ENCODE measurements at places on chromosomes 12 and 14. TPM values are rescaled to one million over a fixed set of nuclear protein-coding genes. Genes with fewer than 3 reads are reported as not detected.

METTL3 gene
- 74.4 TPM for total RNA-seq

TCL1B gene
- total RNA-seq = not detected

NYNRIN gene
- total RNA-seq = 171 TPM

DLGAP5 gene
- total RNA-seq = 24.5 TPM

DNA sequence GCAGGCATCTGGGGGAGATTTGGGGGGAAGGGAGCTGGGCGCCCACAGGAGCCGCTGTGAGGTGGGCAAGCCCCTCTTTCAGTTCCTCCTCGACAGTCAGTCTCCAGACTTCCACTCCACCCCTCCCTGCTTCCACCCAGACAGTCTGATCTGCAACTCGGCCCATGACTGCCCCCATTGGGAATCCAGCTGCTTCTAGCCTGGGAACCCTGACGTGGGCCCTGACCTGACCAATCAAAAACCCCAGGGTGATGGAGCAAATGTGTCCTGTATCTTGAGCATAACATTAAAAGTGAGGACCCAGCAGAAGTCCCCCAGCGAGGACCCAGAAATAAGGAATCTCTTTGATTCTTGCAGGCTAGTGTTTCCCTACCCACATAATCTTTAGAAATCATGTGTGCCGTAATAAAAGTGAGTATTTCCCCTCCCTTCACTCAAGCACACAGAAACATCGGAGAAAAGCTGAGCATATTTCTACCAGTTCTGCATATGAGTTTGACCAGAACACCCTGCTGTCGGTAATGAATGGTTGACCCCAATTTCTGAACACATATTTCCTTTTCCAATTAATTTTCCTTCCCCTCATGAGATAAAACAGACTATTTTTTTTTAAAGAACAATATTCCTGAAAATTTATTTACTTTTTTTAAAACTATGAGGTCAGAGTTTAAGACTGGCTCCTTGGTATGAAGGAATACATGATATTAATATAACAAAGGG lies 6.4 kb downstream of the SSH1 start:
- peaks cover 46% of the 10 kb centered on the region for H3K36me3 ChIP-seq
- peak overlapping the region; percentile 69 for H3K27ac ChIP-seq
- H3K27me3 ChIP-seq = no peaks in the 10 kb centered on the region
- H3K4me1 ChIP-seq = peaks cover 33% of the 10 kb centered on the region
- no peak for DNase-seq

DNA sequence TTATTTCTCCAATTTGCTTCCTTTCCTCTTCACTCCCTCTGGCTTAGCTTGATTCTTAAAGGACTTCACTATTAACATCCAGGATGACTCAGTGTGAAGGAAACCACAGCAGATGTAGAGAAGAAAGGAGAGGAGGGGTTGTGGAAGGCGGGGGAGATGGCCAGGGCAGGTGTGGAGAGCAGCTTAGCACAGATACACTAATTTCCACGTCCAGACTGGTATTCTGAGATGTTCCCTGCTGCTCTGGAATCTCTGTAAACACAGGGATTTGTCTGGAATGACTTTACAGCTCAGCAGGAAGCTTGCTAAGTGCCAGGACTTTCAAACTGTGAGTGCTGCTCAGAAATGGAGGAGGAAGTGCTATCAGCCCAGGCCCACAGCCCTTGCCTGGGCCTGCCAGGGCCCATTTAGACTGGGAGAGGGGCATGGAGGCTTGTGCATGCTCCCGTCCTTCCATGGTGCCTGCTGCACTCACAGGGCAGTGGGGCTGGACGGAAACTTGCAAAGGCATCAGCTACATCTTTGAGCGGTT lies 202.5 kb upstream of the DDHD1 start:
- peak overlapping the region; percentile 1 for H3K27ac ChIP-seq
- H3K4me1 ChIP-seq = peaks cover 21% of the 10 kb centered on the region
- no peak overlapping the region for H3K4me3 ChIP-seq
- H3K27me3 ChIP-seq = no peaks in the 10 kb centered on the region
- no peaks in the 10 kb centered on the region for H3K36me3 ChIP-seq

GRCh38 chr14:30657606-30658163 lies 35.6 kb downstream of the SCFD1 start:
- no peaks in the 10 kb centered on the region for H3K4me1 ChIP-seq
- DNase-seq = no peak
- no peaks in the 10 kb centered on the region for H3K27me3 ChIP-seq
- H3K4me3 ChIP-seq = no peak overlapping the region

DNA sequence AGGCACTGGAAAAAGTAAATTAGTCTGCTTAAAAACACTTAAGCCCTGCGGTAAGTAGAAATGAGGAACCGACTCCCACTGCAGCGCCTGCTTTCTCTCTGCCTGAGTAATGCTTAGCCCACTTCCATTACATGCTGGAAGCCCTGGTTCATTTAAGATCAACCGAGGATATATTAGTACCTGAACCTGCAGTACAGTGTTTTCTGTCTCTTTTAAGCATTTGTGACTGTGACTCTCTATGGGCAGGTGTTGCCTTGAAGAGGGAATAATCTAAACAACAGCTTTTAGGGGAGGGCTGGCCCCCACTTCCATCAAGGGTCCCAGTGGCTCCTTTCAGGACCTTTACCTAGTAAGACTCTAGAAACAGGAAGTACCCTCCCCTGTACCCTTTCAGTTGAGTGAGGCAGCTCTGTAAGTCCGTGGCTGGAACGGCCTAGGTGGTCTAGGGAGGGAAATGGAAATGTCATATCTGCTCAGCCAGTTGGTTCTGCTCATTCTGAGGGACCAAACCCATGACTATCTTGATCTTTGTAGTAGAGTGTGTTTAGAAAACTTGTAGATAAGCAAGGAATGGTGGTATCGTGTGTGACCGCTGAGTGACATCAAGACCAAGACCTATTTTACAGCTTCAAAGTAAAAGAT lies 56.2 kb downstream of the FNTB start:
- no peak for DNase-seq
- H3K27me3 ChIP-seq = no peaks in the 10 kb centered on the region
- H3K27ac ChIP-seq = peak overlapping the region; percentile 35

- peak overlapping the region; percentile 27 for H3K27ac ChIP-seq
- H3K4me3 ChIP-seq = no peak overlapping the region
- H3K36me3 ChIP-seq = no peaks in the 10 kb centered on the region
- no peaks in the 10 kb centered on the region for H3K27me3 ChIP-seq
- DNase-seq = no peak
Measured at GRCh38 chr14:96516351-96516750, 14.2 kb downstream of the PAPOLA start.

DNA sequence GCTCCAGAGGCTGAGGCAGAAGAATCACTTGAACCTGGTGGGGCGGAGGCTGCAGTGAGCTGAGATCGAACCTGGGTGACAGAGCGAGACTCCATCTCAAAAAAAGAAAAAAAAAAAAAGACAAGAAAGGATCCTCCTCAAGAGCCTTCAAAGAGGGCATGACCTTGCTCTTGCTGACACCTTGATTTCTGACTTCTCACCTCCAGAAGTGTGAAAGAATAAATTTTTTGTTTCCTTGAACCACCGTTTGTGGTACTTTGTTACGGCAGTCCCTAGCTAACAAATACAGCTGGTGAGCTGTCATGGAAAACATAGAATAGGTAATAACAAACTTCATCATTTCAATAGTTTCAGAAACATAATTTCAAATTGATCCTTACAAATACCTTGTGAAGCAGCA lies 1.9 kb upstream of the ACTR10 start:
- DNase-seq = no peak
- H3K27me3 ChIP-seq = peaks cover 16% of the 10 kb centered on the region
- H3K36me3 ChIP-seq = no peaks in the 10 kb centered on the region
- no peak overlapping the region for H3K27ac ChIP-seq
- H3K4me3 ChIP-seq = no peak overlapping the region

- peaks cover 15% of the 10 kb centered on the region for H3K27me3 ChIP-seq
- H3K27ac ChIP-seq = no peak overlapping the region
- H3K4me3 ChIP-seq = no peak overlapping the region
Measured at GRCh38 chr12:108260039-108260438, 79.1 kb downstream of the CMKLR1 start.

DNA sequence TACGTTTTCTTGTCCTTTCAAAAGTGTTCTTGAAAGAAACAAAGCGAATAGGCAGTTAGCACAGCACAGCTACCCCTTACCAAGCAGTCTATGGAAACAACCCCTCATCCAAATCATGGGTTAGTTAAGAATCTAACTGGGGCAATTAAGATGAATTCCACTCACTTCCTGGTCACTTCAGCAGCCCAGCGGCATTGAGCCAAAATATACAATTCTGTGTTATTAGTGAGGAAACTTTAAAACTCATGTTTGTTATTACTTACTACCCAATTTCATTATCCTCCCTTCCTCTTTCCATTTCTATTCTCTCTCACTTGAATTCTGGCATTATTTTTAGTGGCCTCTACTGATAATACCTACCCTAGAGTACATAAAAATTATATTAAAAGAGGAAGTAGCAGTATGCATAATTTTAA lies 121.4 kb downstream of the PPHLN1 start:
- no peak overlapping the region for H3K4me3 ChIP-seq
- no peaks in the 10 kb centered on the region for H3K27me3 ChIP-seq
- H3K4me1 ChIP-seq = peaks cover 17% of the 10 kb centered on the region
- peak overlapping the region; percentile 70 for H3K27ac ChIP-seq
- peaks cover 62% of the 10 kb centered on the region for H3K36me3 ChIP-seq
- DNase-seq = no peak

- no peaks in the 10 kb centered on the region for H3K27me3 ChIP-seq
- peak overlapping the region; percentile 60 for H3K27ac ChIP-seq
Measured at GRCh38 chr14:68650404-68650994, 142.4 kb downstream of the ZFP36L1 start.

GRCh38 chr12:93857991-93858447 lies 180.8 kb downstream of the CRADD start:
- H3K27me3 ChIP-seq = no peaks in the 10 kb centered on the region
- peaks cover 18% of the 10 kb centered on the region for H3K4me1 ChIP-seq
- DNase-seq = no peak
- no peak overlapping the region for H3K4me3 ChIP-seq
- no peak overlapping the region for H3K27ac ChIP-seq
- H3K36me3 ChIP-seq = peaks cover 1% of the 10 kb centered on the region

DNA sequence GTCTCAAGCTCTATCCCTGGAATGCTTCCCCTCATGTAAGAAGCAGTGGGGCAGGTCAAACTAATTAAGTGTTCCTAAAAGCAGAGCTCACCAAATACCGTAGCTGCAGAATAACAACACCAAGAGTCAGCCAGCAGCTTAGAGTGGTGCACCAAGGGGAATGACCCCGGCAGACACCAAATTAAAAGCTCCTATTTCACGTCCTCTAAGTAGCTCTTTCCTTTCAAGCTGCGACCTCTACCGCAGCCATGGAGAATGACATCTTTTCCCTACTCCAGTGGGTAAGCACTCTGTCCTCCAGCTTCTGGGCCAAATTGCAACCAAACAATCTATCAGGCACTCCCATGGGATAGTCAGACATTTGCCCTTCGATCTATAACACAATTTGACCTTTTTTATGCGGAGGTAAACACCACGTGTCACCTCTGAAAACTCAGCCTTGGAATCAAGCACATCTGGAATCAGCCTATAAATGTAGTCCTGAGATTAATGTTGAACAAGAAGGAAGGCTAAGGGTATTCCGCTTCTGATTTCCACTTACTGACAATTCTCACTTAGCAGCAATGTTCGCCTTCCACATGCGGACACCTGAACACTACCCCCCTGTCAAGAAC lies 67.6 kb upstream of the CDKN3 start:
- H3K4me3 ChIP-seq = no peak overlapping the region
- H3K36me3 ChIP-seq = no peaks in the 10 kb centered on the region
- no peak overlapping the region for H3K27ac ChIP-seq
- H3K4me1 ChIP-seq = peaks cover 29% of the 10 kb centered on the region

GRCh38 chr12:92927055-92927435 lies 2.0 kb downstream of the EEA1 start:
- H3K36me3 ChIP-seq = peaks cover 7% of the 10 kb centered on the region
- no peak for DNase-seq
- no peaks in the 10 kb centered on the region for H3K27me3 ChIP-seq
- H3K27ac ChIP-seq = peak overlapping the region; percentile 89

DNA sequence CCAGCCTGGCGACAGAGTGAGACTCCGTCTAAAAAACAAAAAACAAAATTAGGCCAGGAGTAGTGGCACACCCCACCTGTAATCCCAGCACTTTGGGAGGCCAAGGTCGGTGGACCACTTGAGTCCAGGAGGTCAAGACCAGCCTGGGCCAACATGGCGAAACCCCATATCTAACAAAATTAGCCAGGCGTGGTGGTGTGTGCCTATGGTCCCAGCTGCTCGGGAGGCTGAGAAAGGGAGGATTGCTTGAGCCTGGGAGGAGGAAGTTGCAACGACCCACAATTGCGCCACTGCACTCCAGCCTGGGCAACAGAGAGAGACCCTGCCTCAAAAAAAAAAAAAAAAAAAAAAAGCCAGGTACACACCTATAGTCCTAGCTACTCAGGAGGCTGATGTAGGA lies 37.0 kb downstream of the KDM2B start:
- H3K27me3 ChIP-seq = no peaks in the 10 kb centered on the region
- no peak overlapping the region for H3K4me3 ChIP-seq
- peaks cover 9% of the 10 kb centered on the region for H3K36me3 ChIP-seq
- no peak for DNase-seq

DNA sequence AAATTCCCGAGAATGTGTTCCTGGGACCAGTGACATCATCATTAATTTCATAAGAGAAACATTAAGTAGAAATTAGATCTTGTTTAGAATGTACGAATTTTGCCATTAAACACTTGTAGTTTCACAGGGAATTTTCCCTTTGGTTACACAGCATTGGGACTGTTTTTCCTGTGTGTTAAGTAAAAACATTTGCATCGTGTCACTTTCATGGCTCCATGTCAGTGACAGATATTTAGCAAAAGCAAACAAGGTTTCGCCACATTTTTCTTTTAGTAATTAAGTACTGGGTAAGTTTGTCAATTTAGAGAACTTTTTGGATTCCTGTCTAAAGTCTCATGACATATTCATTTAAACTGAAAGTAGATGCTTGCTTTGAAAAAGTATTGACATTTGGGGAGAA lies 45.5 kb upstream of the OVCH1 start:
- H3K27me3 ChIP-seq = peaks cover 34% of the 10 kb centered on the region
- DNase-seq = no peak
- peaks cover 7% of the 10 kb centered on the region for H3K4me1 ChIP-seq
- H3K36me3 ChIP-seq = no peaks in the 10 kb centered on the region

DNA sequence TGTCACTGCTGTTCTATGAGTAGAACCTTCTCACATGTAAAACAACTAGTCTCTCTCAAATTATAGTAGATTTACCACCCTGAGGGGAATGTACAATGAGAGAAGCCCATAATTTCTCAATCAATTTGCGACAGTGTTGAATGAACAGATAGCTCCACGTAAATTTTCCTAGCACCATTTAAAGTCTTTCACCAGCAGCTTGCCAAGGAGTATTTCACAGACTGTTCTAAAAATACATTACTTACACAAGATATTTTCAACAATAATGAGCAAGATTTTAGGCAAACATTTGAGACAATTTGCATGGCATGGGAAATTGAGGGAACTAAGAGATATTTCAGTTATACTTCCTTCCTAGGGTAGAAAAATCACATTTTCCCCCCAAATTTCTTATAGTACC lies 151.6 kb downstream of the KICS2 start:
- H3K4me1 ChIP-seq = no peaks in the 10 kb centered on the region
- peaks cover 14% of the 10 kb centered on the region for H3K36me3 ChIP-seq
- no peak overlapping the region for H3K4me3 ChIP-seq
- H3K27ac ChIP-seq = no peak overlapping the region
- no peaks in the 10 kb centered on the region for H3K27me3 ChIP-seq
- no peak for DNase-seq

GRCh38 chr14:68544081-68544892 lies 248.6 kb downstream of the ZFP36L1 start:
- H3K4me3 ChIP-seq = no peak overlapping the region
- H3K36me3 ChIP-seq = peaks cover 6% of the 10 kb centered on the region
- peak overlapping the region; percentile 41 for H3K27ac ChIP-seq
- no peaks in the 10 kb centered on the region for H3K27me3 ChIP-seq
- H3K4me1 ChIP-seq = peaks cover 55% of the 10 kb centered on the region
- no peak for DNase-seq

Measured in mesothelial cell of epicardium (in vitro differentiated cells).